ENCODE measurements at places on chromosomes 4 and X.

GRCh38 chr4:125184116-125184515 is 130.6 kb upstream of the FAT4 start:
- no peak for DNase-seq

DNA sequence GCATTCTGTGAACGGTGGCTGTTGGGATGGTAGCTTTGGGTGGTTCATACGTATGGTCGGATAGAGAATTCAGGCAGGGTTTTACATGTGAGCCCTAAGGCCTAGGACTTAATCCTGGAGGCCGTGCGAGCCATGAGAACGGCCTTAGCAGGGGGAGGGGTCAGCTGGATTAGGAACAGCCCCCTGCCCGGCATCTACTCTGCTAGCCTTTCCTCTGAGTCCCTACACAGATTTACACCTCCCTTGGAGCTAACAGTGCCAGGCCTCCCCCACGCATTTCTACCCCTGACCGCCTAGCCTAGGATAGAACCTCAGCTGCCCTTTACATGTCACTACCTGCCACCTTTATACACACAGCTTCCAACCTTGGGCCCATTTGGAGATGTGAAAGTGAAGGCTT is 7.1 kb downstream of the PRAF2 start:
- no peak for DNase-seq

GRCh38 chrX:643241-643595 is 12.6 kb downstream of the SHOX start:
- no peak for DNase-seq

DNA sequence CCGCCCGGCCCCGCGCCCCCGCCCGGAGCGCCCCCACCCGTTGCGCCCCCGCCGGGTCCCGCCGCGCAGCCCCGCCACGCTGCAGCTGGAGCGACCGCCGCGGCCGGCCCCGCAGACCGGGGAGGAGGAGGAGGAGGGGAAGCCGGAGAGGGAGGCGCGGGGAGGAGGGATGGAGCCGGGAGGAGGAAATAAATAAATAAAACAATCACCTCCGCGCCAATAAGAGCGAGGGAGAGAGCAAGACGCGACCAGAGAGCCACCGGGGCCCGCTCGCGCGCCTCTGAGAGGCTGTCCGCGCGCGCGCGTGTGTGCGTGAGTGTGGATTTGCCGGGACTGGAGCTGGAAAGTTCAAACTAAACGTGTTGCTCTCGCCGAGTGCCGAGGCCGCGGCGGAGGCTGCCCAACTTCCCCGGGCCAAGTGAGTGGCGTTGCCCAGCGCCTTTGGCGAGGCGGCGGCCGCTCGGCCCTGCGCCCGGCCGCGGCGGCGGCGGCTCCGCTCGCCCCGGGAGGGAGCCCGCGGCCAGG is 2184.4 kb upstream of the TENM3 start:
- DNase-seq: no peak

- no peak for DNase-seq
Measured at GRCh38 chr4:105543881-105544280, 8.5 kb upstream of the ARHGEF38 start.

DNA sequence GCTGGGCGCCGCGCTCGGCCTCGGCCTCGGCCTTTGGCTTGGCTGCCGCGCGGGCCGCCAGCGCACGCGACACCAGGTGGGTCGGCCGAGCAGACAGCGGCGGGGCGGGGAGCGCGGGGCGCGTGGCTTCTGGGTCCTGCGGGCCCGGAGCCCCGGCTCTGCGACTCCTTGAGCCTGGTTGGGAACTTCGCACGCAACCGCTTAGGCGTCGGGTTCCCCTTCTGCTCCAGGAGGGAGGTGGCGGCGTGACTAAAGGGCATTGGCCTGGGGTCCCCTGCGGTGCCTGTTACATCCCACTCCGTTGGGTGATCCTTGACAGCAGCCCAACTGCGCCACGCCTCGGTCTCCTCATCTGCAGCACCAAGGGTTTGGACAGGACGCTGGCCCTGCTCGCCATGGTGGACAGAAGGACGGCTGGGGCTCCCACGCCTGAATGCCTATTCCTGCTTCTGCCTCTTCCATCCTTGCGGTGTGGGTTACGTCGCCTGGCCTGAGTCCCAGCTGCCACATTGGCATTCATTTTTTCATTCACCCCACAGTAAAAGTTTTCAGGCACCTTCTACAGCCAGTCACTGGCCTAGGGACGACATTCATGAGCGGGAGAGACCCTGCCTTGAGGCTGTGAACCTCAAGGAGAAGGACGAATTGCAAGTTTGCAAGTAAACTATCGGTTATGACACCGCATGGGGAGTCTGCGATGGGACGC is 631 bp downstream of the EVC start:
- DNase-seq: no peak

GRCh38 chrX:136659174-136659573 is 11.2 kb downstream of the CD40LG start:
- DNase-seq: no peak

GRCh38 chr4:176981074-176981473 is 188.4 kb upstream of the VEGFC start:
- DNase-seq: no peak

DNA sequence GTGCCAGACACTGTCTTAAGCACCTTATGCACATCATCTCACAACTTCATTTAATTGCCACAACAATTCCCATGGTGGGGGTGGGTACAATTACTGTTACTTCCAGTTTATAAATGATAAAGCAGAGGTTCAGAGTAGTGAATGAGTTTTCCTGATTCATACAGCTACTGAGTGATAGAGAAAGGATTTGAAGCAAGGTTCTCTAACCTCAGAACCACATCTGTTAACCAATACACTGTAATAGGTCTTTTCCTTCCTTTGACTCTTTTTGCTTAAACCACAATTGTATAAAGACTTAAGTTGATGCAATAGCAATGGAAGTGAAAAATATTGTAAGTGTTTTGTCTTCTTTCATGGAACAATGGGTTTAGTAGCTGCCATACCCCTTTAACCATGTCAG is 43.5 kb upstream of the PAK3 start:
- no peak for DNase-seq

DNA sequence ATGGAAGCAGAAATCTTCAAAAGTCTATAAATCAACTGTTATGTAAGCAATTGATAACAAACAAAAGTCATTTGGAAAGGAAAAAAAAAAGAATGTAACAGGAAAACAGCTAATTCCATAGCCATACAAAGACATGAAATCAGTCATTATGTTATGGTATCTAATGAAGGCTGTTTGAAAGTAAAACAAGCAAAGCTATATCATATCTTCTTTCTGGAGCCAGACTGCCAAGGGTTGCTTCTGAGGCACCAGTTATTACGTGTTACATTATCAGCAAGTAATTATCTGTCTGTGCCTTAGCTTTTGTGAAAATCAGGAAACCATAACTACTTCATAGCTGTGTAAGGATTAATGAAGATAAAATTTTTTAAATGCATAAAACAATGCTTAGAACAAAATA is 480.2 kb downstream of the FAT4 start:
- no peak for DNase-seq

GRCh38 chrX:78384486-78384885 is 57.1 kb upstream of the CYSLTR1 start:
- no peak for DNase-seq

GRCh38 chr4:52883183-52883621 is 21.1 kb downstream of the RASL11B start:
- DNase-seq: no peak

- DNase-seq: no peak
Measured at GRCh38 chrX:48747415-48748016, 14.0 kb upstream of the GLOD5 start.

DNA sequence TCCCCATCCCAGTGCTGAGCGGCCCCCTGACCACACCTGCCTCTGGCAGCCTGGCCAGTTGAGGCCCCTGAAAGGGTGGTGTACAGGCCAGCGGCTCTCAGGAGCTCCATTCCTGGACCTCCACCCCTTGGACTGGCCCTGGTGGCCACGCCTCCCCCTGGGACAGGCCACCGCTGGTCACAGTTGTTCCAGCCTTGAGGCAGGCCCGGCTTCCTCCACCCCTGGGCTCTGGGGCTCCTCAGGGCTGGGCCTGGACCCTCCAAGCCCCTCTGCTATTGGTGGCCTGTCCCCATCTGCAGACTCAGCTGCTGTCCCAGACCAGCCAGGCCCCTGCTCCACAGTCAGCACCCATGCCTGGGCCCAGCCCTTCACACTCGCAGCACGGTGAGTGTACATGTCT is 93.2 kb upstream of the NKX1-1 start:
- DNase-seq: no peak

DNA sequence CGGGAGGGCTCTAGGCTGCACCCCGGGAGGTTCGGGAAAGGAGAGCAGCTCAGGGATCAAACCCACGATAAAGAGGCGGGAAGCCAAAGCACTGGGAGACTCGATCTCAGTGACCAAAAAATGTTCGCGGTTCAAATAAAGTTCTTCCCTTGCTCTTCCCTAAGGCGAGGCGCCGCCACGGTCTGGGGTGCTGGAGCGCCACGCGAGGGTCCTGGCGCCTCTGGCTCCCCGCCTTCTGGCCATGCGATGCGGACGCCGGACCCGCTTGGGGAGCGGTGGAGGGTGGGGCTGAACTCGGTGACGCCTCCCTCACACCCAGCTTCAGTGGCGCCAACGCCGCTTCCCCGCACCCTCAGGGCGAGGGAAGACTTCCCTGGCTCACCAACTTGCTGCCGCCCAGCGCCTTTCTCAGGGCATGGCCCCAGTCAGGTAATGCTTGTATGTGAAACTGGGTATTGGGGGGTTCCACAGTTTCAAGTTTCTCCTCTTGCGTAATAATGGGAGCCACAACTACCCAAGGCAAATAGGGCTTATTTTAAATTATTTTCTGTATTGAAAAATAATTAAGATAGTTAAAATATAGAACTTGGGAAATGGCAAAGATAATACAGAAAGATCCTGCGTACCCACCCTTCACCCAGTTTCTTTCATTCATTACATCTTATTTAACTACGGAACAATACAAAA is at the start of gene QRFPR:
Gene QRFPR (minus strand): TSS at position 243 of the 687 bp plus-strand sequence. CDS start 371 bp downstream, outside the sequence.
- no peak for DNase-seq

DNA sequence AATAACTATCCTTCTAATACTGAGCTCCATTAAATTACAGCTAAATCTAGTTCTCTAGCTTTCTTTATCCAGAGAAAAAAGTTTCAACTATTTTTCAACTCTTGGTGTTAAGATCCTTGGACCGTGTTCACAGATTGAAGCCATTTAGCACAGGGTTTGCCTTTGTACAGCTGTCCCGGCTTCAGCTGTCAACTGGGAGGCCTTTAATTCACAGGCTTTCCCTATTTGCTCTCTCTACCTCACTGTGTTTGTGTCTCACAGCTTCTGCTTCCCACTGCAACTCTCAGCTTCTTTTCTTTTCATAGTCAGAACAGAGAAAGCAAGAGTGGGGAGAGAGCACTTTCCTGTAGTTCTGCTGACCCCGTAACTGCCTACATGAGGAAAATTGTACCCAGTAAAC is 76.9 kb upstream of the SMAD1 start:
- DNase-seq: no peak

DNA sequence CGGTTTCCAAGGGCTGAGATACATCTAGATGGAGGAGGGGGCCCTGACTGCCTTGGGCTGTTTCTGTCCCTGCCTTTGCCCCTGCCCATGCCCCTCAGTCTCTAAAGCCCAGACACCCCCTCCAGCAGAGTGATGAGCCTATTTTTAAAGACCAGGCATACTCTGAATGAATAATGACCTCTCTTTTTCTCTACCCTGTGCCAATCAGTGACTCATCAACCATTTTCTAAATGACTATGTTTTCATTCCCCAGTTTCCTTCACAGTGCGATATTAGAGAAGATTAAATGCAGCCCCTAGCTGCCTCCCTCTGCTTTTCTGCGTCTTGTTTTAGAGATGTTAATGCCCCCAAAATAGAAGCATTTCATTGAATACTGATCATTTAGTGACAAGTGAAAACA is 15.5 kb upstream of the NHS start:
- DNase-seq: no peak

GRCh38 chr4:116752027-116752426 is 333.3 kb downstream of the TRAM1L1 start:
- DNase-seq: no peak

DNA sequence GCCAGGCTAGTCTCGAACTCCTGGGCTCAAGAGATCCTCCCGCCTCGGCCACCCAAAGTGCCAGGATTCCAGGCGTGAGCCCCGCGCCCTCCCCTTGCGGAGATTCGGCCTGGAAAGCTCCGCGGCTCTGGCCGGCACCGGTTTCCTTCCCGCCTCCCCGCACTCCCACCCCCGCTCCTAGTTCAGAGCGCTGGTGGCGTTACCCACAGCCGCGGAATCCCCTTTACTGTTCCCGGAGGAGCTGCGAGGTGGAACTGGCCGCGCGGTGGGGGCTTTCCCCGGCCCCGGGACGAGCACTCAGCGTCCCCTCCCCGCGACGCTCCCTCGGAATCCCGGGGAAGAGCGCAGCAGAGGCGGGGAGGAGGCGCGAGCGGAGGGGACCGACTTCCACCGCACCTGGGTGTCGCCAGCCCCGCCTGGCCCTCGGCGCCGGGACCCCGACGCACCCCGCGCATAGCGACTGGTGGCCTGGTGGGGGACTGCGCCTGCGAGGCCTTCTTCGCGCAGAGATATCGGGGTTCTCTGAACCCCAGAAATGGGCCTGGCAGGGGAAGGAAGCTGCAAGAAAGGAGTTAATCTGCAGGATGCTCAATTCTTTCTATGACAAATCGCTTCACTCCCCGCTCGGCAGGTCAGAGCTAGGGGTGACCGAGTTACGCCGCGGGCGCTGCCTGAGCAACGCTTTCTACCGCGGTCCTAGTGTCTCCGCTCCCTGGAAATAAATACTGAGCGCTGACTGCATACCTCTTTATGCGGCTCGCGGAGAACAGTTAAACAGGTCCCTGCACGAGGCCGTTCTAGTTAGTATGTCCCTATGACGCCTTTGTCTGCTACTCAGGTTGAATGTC is 14.6 kb upstream of the SLC25A4 start:
- no peak for DNase-seq

DNA sequence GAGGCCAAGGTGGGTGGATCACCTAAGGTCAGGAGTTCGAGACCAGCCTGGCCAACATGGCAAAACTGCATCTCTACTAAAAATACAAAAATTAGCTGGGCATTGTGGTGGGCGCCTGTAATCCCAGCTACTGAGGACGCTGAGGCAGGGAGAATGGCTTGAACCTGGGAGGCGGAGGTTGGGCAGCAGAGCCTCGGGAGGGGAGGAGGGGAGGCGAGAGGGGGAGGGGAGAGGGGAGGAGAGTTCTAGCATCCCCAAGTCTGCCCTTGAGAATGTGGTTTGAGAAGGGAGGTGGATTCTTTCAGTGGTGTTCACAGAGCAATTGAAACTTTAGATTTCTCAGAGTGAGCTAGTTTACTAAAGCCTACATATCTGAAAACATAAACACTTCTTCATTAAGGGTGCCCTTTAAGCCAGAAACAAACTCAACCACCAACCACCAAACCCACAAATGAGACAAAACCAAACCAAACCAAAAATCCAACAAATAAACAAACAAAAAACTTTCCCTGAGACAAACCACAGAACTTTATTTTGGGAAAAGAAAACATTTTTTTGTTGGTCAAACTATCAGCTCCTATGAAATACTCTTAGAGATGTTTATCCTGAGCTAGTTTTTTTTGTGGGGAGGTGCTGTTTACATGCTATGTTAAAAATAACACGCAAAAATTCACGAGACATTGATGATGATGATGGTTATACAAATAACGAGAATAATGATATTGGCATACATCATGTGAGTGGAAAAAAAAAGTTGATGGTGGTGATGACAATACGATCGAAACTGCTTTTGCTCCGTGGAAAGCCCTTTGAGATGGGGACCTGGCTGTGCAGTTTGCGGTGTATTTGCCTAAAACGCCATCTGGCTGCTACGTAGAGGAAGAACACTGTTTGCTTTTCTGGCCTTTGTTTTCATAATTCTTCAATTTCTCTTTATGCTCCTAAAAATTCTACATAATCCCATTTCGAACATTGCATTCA is 98.2 kb upstream of the PRKX start:
- DNase-seq: peak; percentile 3

- DNase-seq: no peak
Measured at GRCh38 chr4:73067971-73068394, 1.5 kb downstream of the COX18 start.

GRCh38 chr4:114599903-114600552 is 1.4 kb downstream of the UGT8 start:
- DNase-seq: no peak

Data from hematopoietic multipotent progenitor cell treated with erythropoietin and hydrocortisone succinate and interleukin-3 and kit ligand, for 15 days (in vitro differentiated cells).